B cell (primary cell): ENCODE measurements at places on chromosomes 1 and 21. TPM values are rescaled to one million over a fixed set of nuclear protein-coding genes. Genes with fewer than 3 reads are reported as not detected.

DNA sequence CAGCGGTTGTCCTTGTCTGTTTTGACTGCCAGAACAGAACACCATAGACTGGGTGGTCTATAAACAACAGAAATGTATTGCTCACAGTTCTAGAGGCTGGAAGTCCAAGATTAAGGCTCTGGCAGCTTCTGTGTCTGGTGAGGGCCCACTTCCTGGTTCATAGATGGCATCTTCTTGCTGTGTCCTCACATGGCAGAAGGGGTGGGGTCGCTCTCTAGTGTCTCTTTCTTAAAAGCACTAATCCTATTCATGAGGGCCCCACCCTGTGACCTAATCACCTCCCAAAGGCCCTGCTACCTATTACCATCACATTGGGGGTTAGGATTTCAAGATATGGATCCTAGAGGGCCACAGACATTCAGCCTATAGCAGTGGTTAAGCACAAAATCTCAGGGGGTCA lies 304.4 kb downstream of the NFIA start:
- no peaks in the 10 kb centered on the region for H3K27me3 ChIP-seq
- H3K4me1 ChIP-seq = no peaks in the 10 kb centered on the region
- no peak overlapping the region for H3K27ac ChIP-seq
- no peak overlapping the region for H3K4me3 ChIP-seq

GRCh38 chr1:205273551-205273982 lies 45.8 kb downstream of the TMCC2 start:
- peak; percentile 90 for DNase-seq
- H3K27me3 ChIP-seq = no peaks in the 10 kb centered on the region
- H3K4me1 ChIP-seq = peaks cover 51% of the 10 kb centered on the region
- no peaks in the 10 kb centered on the region for H3K36me3 ChIP-seq

DNA sequence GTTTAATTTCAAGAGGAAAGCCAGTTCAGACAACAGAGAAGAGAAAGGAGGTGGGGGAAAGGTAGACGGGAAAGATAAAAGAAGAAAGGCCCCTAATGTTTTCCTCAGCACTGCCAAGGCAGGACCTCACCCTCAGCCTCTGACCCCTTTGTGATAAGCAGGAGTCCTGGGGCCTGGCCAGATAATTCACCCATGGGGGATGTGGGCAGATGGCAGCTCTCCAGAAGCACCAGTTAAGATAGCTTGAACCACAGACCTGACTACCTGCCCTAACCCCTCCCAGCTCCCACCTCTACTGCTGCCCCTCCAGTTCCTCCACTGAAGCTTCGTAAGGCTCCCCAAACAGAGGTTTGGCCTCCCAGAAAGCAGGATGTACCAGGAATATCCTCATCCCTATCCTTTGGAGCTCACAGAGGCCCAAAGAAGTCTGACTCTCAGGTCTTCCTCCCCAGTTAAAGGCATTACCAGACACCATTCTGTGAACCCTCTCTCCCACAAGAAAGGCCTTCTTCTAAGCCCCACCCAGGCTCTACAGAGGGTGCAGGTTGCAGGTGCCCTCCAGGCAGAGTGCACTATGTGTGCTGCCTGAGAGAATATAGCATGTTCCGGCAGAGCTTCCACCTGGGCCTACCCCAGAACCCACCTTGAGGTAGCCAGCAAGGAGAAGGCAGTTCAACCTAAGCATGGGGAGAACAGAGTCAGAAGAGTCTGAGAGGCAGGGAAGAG lies 9.2 kb upstream of the SNAPIN start:
- no peaks in the 10 kb centered on the region for H3K27me3 ChIP-seq
- no peak overlapping the region for H3K4me3 ChIP-seq
- no peaks in the 10 kb centered on the region for H3K4me1 ChIP-seq
- H3K36me3 ChIP-seq = peaks cover 14% of the 10 kb centered on the region

Gene CKS1B
- 16.8 and 17.5 TPM in 2 replicates for total RNA-seq

Gene PCBP3
- total RNA-seq = 2.3 and 2.7 TPM in 2 replicates

Gene KCNJ9
- not detected in 2 replicates for total RNA-seq

Gene BRDT
- total RNA-seq = not detected in 2 replicates

GRCh38 chr1:223133306-223133823 lies 9.7 kb downstream of the TLR5 start:
- H3K27me3 ChIP-seq = peaks cover 44% of the 10 kb centered on the region
- H3K27ac ChIP-seq = no peak overlapping the region
- H3K4me1 ChIP-seq = peaks cover 16% of the 10 kb centered on the region
- H3K4me3 ChIP-seq = peak overlapping the region; percentile 34
- DNase-seq = no peak

DNA sequence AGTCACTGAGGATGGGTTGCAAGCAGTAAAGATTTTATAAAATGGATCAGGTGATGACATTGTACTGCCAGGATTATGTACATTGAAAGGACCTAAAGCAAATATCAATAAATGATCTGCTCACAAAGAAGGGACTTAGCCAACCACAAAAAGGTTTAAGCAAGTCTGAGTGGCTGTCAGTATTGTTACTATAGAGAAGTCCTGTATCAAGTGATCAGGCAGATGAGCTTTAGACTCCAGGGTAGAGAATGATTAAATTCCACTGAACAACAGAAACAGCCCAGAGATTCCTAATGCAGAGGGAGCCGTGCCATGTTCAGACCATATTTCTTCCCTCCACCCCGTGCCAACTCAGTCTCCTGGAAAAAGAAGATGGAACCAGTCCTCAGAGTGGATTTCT lies 138.9 kb downstream of the SETD4 start:
- no peaks in the 10 kb centered on the region for H3K4me1 ChIP-seq
- no peak overlapping the region for H3K4me3 ChIP-seq
- no peak for DNase-seq
- H3K27me3 ChIP-seq = peaks cover 7% of the 10 kb centered on the region

DNA sequence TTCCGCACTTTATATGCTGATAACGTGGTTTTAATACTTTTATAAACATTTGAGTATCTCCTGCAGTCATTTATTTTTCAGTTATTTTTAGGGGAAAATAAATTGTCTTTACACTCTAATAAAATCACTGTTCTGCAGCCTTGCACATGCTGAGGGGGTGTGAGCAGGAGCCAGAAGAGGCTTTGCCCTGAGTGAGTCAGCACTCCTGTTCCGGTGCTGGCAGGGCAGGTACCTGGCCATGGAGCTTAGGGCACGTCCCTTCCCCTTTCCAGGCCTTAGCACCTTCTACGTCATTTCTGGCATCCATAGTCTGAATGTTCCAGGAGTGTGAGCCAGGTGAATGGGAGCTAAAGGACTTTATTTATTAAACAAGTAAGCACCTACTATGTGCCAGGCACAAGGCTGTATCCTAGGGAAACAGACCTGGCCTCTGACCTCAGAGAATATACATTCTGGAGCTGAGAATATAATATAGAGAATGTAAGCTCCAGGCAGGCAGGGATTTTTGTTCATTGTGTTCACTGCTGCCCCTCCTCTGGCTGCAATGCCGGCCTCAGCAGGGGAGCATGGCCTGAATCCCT lies 402.9 kb downstream of the PTPRU start:
- DNase-seq = no peak
- no peak overlapping the region for H3K27ac ChIP-seq

Gene PRKACB
- 53.9 and 54.9 TPM in 2 replicates for total RNA-seq

Gene TRABD2B
- not detected in 2 replicates for total RNA-seq

- H3K27me3 ChIP-seq = no peaks in the 10 kb centered on the region
- peaks cover 1% of the 10 kb centered on the region for H3K36me3 ChIP-seq
- no peak for DNase-seq
- no peak overlapping the region for H3K27ac ChIP-seq
Measured at GRCh38 chr1:54397090-54397591, 9.1 kb downstream of the SSBP3 start.

DNA sequence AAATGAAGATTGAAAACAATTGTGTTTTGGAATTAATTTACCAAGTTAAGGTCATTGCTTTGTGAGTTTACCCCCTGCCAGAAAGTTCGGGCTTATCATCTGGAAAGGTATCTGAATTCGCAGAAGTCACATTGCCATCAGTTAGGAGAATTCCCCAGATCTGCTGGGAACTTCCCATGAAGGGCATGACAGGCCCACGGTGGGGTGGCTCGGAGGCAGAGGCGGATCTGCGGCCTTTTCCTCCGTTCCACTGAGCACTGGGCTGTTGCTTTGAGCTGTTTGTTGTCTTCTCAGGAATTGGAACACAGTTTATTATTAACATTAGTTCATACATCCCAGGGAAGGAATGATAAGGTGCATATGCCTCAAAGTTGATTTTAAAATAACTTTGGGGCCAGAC lies 320.0 kb downstream of the CAMTA1 start:
- no peaks in the 10 kb centered on the region for H3K36me3 ChIP-seq
- H3K4me1 ChIP-seq = no peaks in the 10 kb centered on the region
- no peak for DNase-seq
- no peaks in the 10 kb centered on the region for H3K27me3 ChIP-seq
- no peak overlapping the region for H3K27ac ChIP-seq
- no peak overlapping the region for H3K4me3 ChIP-seq

- H3K36me3 ChIP-seq = no peaks in the 10 kb centered on the region
- H3K4me3 ChIP-seq = no peak overlapping the region
- H3K27ac ChIP-seq = no peak overlapping the region
- no peaks in the 10 kb centered on the region for H3K27me3 ChIP-seq
- DNase-seq = no peak
Measured at GRCh38 chr1:41479000-41479807, 5.3 kb downstream of the EDN2 start.

Gene SLC44A5
- 2.7 and 2.8 TPM in 2 replicates for total RNA-seq

DNA sequence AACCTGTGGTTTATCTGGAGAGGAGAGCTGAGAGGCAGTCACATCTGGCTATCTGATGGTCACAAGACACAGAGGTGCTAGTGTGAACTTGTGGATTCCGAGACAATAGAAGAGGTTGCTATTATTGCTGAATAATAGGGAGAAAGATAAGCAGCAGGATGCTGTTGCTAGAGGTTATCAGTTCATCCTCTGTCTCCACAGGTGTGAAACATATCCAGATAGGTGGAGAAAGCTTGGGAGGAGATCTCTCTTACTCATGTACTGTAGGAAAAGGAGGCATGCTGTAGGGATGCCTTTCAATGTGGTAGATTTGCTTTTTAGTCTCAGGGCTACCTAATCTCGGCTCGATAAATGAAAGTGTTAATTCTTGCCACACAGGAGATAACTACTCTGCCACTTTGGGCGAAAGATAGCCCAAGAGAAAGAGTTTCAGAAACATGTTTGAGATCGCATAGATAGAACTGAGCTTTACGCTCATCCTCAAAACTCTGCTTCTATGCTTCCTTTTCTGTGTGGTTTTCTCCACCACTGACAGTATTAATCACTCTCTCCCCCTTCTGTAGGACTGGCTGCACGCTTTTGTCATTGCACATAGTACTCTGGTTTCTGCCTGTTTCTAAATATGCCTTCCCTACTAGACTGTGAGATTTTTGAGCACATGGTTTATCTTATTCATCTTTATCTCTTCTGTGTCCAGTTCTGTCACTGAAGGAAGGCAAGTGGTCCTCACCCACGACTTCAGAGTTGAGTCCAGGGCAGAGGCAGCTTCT lies 36.7 kb upstream of the PLXNA2 start:
- no peaks in the 10 kb centered on the region for H3K36me3 ChIP-seq
- H3K27me3 ChIP-seq = peaks cover 4% of the 10 kb centered on the region
- H3K4me1 ChIP-seq = no peaks in the 10 kb centered on the region
- H3K27ac ChIP-seq = no peak overlapping the region
- H3K4me3 ChIP-seq = no peak overlapping the region

DNA sequence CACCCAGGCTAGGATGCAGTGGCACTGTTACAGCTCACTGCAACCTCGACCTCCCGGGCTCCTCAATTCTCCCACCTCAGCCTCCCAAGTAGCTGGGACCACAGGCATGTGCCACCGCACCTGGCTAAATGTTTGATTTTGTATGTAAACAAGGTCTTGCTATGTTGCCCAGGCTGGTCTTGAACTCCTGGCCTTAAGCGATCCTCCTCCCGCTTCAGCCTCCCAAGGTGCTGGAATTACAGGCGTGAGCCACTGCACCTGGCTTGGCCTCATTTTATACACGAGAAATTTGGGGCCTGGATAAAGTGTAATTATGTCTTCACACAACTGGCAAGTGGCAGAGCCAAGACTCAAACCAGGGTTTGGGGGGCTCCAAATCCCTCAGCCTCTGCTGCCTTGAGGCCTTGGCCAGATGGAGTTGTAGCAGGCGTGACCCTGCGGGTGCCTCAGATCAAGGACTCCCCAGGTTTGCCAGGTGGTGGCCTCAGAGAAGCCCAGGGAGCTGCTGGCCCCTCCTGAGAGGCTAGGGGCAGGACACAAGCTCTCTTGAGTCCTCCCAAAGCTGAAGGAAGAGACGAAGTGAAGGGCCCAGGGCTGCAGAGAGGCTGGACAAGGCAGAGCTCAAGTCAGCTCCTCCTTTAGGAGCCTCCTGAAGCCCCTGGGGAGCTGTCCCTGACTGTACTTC lies 61.7 kb downstream of the MDM4 start:
- no peak overlapping the region for H3K4me3 ChIP-seq
- no peaks in the 10 kb centered on the region for H3K27me3 ChIP-seq
- H3K4me1 ChIP-seq = peaks cover 44% of the 10 kb centered on the region
- H3K27ac ChIP-seq = peak overlapping the region; percentile 45
- peaks cover 12% of the 10 kb centered on the region for H3K36me3 ChIP-seq
- no peak for DNase-seq

DNA sequence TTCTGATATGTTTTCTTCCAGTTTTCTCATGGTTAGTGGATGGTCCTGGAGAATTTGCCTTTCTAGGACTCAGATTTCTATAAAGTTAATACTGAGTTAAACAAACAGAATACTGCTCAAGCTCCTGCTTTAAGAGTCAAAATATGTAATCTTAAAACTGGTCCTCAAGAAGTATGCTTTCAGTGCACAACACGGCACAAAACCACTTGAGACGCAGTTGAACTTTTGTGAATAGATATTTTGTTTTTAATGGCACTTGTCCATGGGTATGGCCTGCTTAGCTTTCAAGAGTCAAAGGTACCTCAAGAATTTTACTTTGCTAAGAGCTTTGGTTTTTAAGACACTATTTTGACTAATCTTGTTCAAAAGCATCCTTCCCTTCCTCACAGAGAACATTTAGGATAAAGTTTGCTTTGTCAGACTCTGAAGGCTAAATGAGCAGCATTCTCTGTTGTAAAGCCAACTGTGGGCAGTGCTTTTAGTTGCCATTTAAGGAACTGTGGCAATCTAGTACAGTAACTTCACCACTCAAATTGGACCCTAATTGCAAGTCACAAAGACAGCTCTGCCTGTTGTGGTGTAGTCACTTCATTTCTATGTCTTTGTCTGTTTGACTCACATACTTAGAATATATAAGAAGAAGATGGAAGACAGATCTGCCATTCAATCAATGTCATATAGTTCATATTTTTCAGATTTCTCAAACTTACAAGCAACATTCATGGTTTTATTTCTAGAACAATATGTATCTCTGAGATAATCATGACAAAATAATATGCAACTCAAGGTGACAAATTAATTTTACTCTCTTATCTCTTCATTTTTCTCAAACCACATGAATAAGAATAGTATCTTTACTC lies 28.8 kb downstream of the SAMD13 start:
- H3K36me3 ChIP-seq = no peaks in the 10 kb centered on the region
- DNase-seq = no peak
- no peak overlapping the region for H3K4me3 ChIP-seq
- no peaks in the 10 kb centered on the region for H3K27me3 ChIP-seq
- H3K27ac ChIP-seq = no peak overlapping the region

DNA sequence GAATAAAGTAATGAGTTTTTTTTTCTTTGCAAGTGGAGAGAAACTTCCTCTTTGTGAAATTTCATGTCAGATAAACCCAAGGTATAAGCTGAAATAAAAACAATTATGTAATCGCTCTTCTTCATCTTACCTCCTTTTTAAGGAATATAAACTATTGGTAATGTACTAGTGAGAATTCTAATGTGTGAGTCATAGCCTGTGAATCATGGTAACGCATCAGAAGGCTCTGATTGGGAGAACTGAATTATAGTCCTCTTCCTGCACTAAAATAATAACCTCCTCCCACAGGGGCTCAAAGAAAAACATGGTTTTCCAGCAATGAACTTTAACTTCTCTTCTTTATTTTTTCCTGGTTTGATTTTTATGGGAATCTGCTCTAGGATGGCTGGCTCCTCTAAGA lies 57.1 kb upstream of the COX20 start:
- H3K27ac ChIP-seq = no peak overlapping the region
- no peaks in the 10 kb centered on the region for H3K36me3 ChIP-seq
